ENCODE measurements at places on chromosomes 13 and 19.

DNA sequence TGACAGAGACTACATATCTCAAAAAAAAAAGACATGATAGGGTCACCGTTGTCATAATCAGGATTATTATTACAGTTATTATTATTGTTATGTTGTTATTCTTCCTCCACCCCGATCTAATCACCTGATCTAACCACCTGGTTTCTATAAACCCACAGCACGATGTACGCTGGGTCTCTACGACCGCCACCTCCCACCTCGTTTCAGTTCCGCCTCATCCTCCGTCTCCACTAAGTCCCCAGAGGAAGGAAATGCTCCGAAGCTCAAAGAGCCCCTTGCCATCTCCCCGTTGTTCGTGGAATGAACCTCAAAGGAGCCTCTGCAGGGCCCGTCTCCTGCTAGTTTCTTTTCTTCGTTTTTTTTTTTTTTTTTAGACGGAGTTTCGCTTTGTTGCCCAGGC, 15.9 kb upstream of the MEIS3 start:
- DNase-seq: no peak

GRCh38 chr19:14550201-14550754, 20.9 kb downstream of the TECR start:
- DNase-seq: no peak

GRCh38 chr13:74325106-74325505, 190.9 kb upstream of the KLF12 start:
- DNase-seq: no peak

GRCh38 chr13:24745861-24746617, 17.9 kb upstream of the RNF17 start:
- DNase-seq: peak; percentile 43

GRCh38 chr19:46928951-46929350, 68.2 kb downstream of the ARHGAP35 start:
- peak; percentile 30 for DNase-seq

GRCh38 chr19:6861683-6862286, 25.6 kb upstream of the ADGRE1 start:
- DNase-seq: no peak

DNA sequence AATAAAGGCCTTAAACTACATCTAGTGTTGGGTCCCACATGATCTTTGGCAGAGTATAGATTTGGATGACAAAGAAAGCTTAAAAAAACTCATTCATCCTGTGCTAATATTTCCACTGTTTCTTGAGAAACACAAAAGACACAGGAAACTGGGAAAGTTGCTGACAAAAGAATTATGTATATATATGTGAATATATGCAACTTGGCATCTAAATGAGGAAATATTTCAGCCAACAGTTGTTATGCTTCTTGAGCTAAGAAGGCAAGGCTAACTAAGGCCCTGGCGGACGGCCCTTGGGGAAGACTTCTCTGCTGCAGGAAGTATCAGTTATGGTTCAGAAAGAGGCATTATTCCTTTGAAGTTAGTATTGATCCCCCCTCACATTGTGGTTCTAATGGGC, 491.8 kb downstream of the DIAPH3 start:
- no peak for DNase-seq

GRCh38 chr13:29254626-29255370, 340.7 kb downstream of the SLC7A1 start:
- DNase-seq: no peak

GRCh38 chr19:46351241-46352041, 4.6 kb downstream of the PPP5C start:
- DNase-seq: peak; percentile 27

DNA sequence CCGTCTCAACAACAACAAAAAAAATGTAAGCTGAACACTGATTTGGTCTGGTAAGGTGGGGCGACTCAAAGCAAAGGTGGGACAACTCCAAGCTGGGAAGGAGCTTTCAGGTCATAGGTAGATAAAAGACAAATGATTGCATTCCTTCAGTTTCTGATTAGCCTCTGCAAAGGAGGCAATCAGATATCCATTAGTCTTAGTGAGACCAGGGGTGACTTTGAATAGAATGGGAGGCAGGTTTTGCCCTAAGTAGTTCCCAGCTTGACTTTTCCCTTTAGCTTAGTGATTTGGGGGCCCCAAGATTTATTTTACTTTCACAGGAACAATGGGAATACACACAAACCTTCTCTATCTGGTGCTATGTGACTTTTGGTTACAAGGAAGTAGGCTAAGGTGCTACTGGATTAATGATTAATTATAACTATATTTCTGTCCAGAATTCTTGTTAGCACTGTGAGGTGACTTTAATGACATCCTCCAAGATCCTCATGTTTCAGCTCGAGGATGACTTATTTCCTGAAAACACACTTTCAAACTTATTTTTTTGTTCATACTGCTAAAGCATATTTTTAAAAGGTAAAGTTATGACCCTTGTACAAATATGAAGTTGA, 10.6 kb upstream of the MTRF1 start:
- DNase-seq: no peak

- no peak for DNase-seq
These were observed 2.0 kb downstream of the LRCH1 start for GRCh38 chr13:46554951-46555350.

- peak; percentile 88 for DNase-seq
These were observed 8.4 kb downstream of the KANK3 start for GRCh38 chr19:8334458-8335342.

DNA sequence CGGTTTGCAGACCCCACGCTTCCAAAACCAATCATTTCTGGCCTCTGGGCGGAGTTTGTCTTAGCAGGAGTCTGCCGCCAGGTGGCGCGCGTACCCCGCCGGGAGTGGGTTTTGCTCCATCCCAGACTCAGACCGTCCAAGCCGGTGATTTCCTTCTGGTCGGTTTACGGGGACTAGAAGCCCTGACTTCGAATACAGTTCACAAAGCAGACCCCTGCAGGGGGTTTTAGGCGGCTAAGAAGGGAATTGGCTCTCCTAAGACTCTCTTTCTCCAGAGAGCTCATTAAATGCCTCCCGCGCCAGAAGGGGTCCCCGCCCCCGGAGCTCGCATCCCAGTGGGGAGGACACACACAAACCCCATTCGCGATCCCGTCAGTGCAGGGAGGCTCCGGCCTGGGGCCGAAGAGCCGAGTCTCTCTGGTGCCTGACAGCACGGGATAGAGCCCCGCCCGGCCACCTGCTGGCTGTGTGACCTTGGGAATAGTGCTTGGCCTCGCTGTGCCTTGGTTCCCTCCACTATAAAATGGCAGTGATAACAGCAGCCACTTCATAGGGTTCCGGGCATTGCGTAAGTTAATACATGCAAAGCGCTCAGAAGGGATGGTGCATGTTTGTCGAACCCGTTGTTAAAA, 8.6 kb upstream of the NUP62 start:
- peak; percentile 94 for DNase-seq

DNA sequence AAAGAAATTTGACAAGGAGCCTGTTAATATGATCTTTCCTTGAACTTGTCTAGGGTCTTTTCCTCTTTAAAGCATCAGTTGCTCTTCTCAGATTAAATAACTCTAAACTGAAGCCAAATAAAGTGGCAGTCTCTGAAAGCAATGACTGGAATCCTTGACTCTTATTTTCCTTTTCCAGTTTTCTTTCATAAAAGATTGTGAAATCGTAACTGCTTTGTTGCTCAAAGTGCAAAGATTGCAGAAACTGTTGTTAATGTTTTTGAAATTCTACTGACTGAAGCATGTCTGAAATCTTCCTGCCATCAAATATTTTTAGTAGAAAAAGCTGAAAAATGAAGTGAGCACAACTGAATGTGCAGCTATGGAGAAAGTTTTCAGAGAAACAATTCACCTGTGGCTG, 1.9 kb downstream of the NHLRC3 start:
- no peak for DNase-seq

GRCh38 chr13:111204438-111205177, 89.5 kb downstream of the ARHGEF7 start:
- DNase-seq: peak; percentile 73

DNA sequence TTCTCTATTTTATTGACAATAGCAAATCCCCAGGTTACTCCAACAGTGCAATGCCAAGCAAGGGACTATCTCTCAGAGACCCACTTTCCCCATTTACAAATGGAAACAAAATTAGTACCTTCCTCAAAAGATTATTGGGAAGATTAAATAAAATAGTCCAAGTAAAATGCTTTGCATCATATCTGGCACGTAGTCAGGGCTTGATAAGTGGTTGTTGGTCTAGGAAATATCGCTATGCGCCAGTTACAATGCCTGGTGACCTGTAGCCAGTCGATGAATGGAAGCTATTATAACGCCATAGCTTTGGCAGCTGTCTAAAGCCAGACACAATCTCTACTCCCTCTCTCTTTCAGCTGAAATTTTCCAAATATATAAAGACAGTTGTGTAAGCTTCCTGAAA, 220.3 kb downstream of the RAP2A start:
- no peak for DNase-seq

DNA sequence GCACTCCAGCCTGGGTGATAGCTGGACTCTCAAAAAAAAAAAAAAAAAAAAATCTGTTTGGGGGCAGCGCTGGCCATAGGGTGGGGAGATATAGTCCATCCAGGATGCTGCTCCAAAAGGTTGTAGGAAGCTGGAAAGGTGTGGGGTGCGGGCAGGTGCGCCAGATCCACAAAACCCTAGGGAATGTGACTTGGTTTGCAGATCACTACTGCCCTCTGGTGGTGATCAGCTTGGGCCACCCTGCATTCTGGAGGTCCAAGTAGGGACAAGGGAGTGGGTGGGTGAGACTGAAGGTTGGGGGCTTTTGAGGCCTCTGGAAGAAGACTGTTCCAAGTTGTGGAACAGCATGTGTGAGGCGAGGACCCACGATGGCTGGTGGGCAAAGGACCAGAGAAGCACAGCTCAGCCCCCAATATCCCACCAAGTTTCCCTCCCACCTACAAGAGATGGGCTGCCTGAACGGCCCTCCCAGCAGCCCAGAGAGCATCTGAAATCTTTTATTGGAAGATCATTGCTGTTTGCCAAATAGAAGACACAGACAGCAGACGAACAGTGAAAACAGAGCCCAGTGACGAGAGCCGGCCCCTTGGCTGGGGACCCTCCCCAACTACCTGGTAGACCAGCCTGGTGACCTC, 10.4 kb upstream of the TYK2 start:
- DNase-seq: peak; percentile 92

GRCh38 chr13:85312071-85312470, 487.1 kb downstream of the SLITRK6 start:
- no peak for DNase-seq

- no peak for DNase-seq
These were observed 170.1 kb downstream of the OLFM4 start for GRCh38 chr13:53198736-53199135.
